ENCODE measurements at places on chromosomes 11 and 22. TPM values are rescaled to one million over a fixed set of nuclear protein-coding genes. Genes with fewer than 3 reads are reported as not detected.

SNU13 gene
- total RNA-seq: 93.5 TPM

DNA sequence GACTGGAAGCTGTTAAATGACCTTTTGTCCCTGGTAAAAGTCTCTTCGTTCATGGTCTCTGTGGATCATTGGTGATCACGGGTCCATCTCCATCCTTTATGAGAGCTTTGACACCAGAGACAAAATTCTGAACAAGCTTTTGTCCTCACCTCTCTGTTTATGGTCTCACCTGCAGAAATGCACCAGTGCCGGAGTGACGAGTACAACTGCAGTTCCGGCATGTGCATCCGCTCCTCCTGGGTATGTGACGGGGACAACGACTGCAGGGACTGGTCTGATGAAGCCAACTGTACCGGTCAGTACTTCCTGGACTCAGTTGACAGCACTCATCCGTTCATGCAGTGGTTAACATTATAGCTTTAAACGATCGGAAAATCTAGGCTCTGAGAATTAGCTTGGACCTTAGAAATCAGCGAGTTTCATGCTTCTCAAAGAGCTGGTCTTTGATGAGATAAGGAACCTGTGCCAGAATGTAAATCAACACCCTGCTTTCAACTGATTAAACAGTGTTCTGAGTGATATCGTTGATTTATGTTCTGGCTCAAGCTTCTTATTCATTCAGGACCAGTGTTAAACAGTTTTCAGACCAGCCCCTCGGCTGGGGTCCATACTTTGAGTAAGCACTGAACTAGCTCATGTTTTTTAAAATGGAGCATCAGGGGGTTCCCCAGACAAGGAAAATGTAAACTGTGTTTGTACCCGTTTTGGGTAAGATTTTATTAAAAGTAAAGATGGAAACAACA, 124.5 kb upstream of the SORL1-AS1 start:
- no peak for DNase-seq

MS4A7 gene
- not detected for total RNA-seq

SLC17A6 gene
- total RNA-seq: 170 TPM

OR52I1 gene
- 0.27 TPM for total RNA-seq

DNA sequence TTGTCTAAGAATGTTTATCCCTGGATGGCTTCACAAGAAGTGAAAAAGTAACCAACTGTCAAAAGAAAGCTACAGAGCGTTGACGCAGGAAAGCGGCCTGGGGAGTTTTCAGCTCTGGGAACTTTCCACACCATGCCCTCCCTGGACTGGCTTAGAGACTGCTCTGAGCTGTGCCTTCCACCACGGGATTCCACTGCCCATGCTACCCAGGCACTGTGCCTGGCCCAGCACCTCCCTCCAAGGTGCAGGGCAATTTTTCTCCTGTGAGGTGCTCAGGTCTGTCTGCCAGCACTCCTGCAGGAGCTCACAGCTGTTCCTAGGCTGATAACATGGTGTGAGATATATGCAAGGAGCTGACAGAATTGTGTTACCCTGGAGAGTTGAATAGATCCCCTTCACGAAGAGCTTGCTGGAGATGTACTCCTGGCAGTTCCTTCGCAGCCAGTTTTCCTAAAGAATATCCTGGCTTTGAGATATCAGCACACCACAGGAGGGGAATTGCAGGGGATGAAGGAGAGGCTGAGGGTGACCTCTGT, 258.3 kb upstream of the B3GAT1 start:
- no peak for DNase-seq

CCDC116 gene
- total RNA-seq: 0.71 TPM

Measured in glutamatergic neuron (in vitro differentiated cells).